ENCODE measurements at places on chromosomes 13 and 19.
A peak's percentile ranks its signal among the peaks of the same experiment; 100 is the strongest.

GRCh38 chr19:49594993-49595818, 4.2 kb downstream of the PRR12 start:
- peaks cover 6% of the 10 kb centered on the region for H3K4me1 ChIP-seq
- H3K27me3 ChIP-seq, result no peaks in the 10 kb centered on the region
- H3K4me3 ChIP-seq, result no peak overlapping the region
- H3K36me3 ChIP-seq, result peaks cover 5% of the 10 kb centered on the region
- DNase-seq, result no peak

- H3K27ac ChIP-seq, result peak overlapping the region; percentile 42
- H3K4me3 ChIP-seq, result no peak overlapping the region
- no peaks in the 10 kb centered on the region for H3K4me1 ChIP-seq
- H3K36me3 ChIP-seq, result no peaks in the 10 kb centered on the region
Measured at GRCh38 chr19:46035986-46036743, 4.6 kb downstream of the IGFL4 start.

GRCh38 chr19:8811315-8812172, 20.6 kb downstream of the ZNF558 start:
- peak overlapping the region; percentile 23 for H3K4me3 ChIP-seq
- no peak overlapping the region for H3K27ac ChIP-seq
- no peaks in the 10 kb centered on the region for H3K27me3 ChIP-seq
- H3K36me3 ChIP-seq, result peaks cover 61% of the 10 kb centered on the region

- H3K4me1 ChIP-seq, result no peaks in the 10 kb centered on the region
- no peak overlapping the region for H3K4me3 ChIP-seq
- no peaks in the 10 kb centered on the region for H3K27me3 ChIP-seq
- H3K27ac ChIP-seq, result no peak overlapping the region
Measured at GRCh38 chr19:51274049-51274770, 23.3 kb downstream of the SIGLECL1 start.

GRCh38 chr13:78045916-78046315, 127.3 kb upstream of the EDNRB start:
- H3K27ac ChIP-seq, result no peak overlapping the region
- H3K27me3 ChIP-seq, result no peaks in the 10 kb centered on the region
- no peak for DNase-seq
- no peaks in the 10 kb centered on the region for H3K36me3 ChIP-seq

DNA sequence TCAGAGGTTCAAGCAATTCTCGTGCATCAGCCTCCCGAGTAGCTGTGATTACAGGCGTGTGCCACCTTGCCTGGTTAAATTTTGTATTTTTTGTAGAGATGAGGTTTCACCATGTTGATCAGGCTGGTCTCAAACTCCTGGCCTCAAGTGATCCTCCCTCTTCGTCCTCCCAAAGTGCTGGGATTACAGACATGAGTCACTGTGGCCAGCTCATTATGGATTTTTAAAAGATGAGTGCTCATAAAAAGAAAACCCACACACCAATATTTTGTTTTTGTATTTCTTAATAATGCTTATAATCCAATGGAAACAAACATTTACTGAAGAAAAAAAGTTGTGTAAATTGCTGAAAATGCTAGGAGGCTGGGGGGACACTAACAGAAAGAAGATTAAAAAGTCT, 5.0 kb upstream of the MICU2 start:
- no peak for DNase-seq
- no peaks in the 10 kb centered on the region for H3K36me3 ChIP-seq
- H3K4me1 ChIP-seq, result no peaks in the 10 kb centered on the region
- peaks cover 6% of the 10 kb centered on the region for H3K27me3 ChIP-seq
- H3K4me3 ChIP-seq, result no peak overlapping the region
- H3K27ac ChIP-seq, result no peak overlapping the region

- H3K4me3 ChIP-seq, result no peak overlapping the region
- H3K4me1 ChIP-seq, result no peaks in the 10 kb centered on the region
- no peaks in the 10 kb centered on the region for H3K27me3 ChIP-seq
- no peak overlapping the region for H3K27ac ChIP-seq
Measured at GRCh38 chr13:113320226-113320875, 23.3 kb downstream of the LAMP1 start.

- H3K4me3 ChIP-seq, result no peak overlapping the region
- H3K4me1 ChIP-seq, result no peaks in the 10 kb centered on the region
- no peak overlapping the region for H3K27ac ChIP-seq
Measured at GRCh38 chr13:44817131-44817671, 172.1 kb downstream of the NUFIP1 start.

GRCh38 chr19:54424201-54424600, 8.9 kb downstream of the TTYH1 start:
- DNase-seq, result no peak
- no peaks in the 10 kb centered on the region for H3K27me3 ChIP-seq
- no peak overlapping the region for H3K27ac ChIP-seq
- H3K4me3 ChIP-seq, result no peak overlapping the region
- H3K4me1 ChIP-seq, result no peaks in the 10 kb centered on the region
- no peaks in the 10 kb centered on the region for H3K36me3 ChIP-seq

- H3K36me3 ChIP-seq, result no peaks in the 10 kb centered on the region
- no peaks in the 10 kb centered on the region for H3K4me1 ChIP-seq
- no peak overlapping the region for H3K27ac ChIP-seq
- no peak overlapping the region for H3K4me3 ChIP-seq
Measured at GRCh38 chr13:79393564-79394249, 12.3 kb downstream of the RBM26 start.

All from breast epithelium (tissue), 4 donors.